ENCODE measurements at places on chromosomes 11 and 22.

GRCh38 chr11:65927904-65928397, 8.7 kb downstream of the DRAP1 start:
- DNase-seq: peak; percentile 50

DNA sequence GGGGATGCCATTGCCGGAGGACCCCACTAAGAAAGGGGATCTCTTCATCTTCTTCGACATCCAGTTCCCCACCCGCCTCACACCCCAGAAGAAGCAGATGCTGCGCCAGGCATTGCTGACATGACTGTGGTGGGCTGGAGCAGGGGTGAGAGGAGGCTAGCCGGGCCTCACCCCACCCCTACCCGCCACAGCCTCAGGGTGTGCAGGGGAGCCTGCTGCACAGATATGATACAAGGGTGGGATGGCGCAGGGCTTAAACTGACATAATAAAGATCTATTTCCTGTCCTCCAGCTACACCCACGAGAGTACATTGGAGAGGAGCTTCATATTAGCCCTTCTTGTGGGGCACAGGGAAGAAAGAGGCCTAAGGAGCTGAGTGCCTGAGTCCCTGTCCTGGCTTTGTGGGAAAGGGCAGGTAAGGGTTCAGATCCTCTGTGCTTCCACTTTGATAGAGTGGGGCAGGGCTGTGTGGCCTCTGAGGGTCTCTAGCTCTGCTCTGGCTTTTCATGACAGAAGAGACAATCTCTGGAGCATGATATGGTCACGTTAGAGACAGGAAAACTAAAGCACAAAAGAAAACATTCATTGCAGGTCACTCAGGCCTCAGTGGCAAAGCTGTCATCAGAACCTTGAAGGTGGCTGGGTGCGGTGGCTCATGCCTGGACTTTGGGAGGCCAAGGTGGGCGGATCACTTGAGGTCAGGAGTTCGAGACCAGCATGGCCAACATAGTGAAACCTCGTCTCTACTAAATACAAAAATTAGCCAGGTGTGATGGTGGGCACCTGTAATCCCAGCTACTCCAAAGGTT, 12.4 kb downstream of the UCP2 start:
- DNase-seq: no peak

DNA sequence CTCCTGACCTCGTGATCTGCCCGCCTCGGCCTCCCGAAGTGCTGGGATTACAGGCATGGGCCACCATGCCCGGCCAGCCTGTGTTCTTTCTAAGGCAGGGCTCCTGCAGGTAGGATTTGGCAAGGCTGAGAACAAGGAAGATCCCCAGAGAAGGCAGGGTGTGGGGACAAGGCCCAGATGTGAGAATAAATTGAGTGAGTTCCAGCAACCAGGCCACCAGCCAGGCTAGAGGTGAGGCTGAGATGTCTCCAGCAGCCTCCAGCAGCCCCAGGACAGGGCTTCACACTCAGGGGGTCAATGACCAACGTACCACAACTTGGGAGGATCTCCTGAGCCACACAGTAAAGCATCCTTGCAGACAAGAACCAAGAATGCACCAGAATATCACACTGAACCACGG, 75.1 kb downstream of the BUD13 start:
- DNase-seq: no peak

GRCh38 chr22:40007853-40008710, 13.3 kb downstream of the FAM83F start:
- no peak for DNase-seq

GRCh38 chr11:26948881-26949280, 45.0 kb upstream of the FIBIN start:
- no peak for DNase-seq

GRCh38 chr22:19063581-19064353, 58.4 kb downstream of the DGCR2 start:
- no peak for DNase-seq

DNA sequence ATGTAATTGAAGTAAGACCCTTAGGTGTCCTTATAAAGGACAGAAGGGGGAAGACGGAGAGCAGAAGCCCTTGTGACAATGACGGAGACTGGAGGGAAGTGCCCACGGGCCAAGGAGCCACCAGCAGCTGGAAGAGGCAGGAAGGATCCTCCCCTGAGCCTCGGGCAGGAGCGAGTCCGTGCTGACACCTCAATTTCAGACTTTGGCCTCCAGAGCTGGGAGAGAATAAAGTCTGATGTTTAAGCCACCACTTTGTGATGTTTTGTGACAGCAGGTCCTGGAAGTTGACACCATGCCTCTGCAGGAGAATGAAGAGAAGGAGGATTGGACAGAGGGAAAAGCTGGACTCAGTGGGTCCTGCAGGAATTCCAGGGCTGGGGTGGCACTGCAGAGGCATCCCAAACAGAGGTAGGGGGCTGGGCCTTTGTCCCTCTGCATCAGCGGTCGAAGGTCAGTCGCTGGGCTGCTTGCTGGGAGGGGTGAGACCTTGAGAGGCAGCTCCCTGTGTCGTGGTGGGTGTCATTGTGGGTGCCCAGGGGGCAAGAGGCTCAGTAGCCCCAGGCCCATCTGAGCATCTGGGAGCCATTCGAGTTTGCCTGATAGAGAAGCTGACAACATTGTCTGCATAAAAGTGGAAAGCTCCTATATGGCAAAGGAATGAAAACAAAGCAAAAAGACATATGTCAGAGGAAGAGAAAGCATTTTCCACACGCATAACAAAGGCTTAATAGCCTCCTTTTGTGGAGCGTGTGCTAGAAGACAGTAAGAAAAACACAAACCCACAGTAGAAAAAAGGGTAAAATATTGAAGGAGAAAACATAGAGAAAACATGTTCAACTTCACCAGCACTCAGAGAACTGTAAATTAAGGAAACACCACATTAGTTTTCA, 68.8 kb downstream of the RTL6 start:
- no peak for DNase-seq

DNA sequence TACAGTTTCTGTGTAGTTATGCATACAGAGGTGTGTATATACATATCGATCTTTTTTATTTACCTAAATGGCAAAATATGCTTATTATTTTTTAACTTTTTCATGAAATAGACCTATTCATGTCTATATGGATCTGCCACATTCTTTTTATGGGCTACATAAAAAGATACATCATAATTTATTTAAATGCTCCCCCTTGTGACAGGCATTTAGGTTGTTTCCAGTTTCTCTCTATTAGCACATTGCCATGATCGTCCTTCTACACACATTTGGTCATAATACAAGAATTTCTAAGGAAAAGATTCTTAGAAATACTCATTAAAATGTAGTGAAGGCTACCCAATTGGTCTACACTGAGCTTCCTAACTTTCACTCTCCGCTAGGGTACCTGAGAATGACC, 1067.4 kb downstream of the OPCML start:
- no peak for DNase-seq

- no peak for DNase-seq
Measured at GRCh38 chr11:21262992-21263391, 593.6 kb downstream of the NELL1 start.

- no peak for DNase-seq
Measured at GRCh38 chr11:12149672-12150225, 39.4 kb downstream of the MICAL2 start.

DNA sequence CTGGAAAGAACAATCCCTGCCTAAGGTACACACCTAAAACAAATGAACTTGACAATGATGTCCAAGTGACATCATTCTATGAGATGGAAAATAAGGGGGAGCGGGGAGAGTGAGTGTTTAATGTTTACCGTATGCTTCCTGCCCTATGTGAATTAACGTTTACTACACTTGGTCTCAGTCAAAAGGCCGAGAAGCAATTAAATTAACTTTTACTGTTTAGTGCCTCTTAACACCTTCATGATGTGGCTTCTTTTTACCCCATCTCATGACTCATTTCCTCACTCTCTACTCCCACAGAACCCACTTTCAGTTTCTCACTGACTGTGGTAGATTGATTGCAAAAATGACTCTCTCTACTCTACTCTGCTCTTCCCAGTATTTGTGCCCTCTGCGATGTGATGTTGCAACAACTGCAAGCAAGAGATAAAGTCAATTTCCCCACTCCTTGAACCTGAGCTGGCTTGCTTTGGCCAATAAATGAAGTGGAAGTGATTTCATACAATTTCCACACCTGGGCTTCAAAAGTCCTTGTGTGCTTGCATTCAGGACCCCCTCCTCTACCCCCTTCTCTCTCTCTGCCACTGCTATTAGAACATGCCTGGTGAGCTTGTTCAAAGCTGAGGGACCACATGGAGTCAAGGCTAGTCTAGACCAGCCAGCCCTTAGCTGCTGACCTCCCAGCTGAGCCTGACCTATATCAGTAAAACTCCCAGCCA, 11.6 kb upstream of the ALKBH3 start:
- peak; percentile 63 for DNase-seq

GRCh38 chr22:42800451-42801251, 56.4 kb downstream of the ARFGAP3 start:
- no peak for DNase-seq

- no peak for DNase-seq
Measured at GRCh38 chr11:13221722-13222121, 55.9 kb upstream of the BMAL1 start.

- DNase-seq: no peak
Measured at GRCh38 chr11:115317277-115318185, 186.7 kb downstream of the CADM1 start.

GRCh38 chr11:119666463-119667131, 62.4 kb downstream of the NECTIN1 start:
- DNase-seq: peak; percentile 93

GRCh38 chr11:69912161-69912910, 93.1 kb upstream of the FGF3 start:
- DNase-seq: no peak

- DNase-seq: peak; percentile 87
Measured at GRCh38 chr22:36562261-36562835, 33.4 kb upstream of the EIF3D start.

DNA sequence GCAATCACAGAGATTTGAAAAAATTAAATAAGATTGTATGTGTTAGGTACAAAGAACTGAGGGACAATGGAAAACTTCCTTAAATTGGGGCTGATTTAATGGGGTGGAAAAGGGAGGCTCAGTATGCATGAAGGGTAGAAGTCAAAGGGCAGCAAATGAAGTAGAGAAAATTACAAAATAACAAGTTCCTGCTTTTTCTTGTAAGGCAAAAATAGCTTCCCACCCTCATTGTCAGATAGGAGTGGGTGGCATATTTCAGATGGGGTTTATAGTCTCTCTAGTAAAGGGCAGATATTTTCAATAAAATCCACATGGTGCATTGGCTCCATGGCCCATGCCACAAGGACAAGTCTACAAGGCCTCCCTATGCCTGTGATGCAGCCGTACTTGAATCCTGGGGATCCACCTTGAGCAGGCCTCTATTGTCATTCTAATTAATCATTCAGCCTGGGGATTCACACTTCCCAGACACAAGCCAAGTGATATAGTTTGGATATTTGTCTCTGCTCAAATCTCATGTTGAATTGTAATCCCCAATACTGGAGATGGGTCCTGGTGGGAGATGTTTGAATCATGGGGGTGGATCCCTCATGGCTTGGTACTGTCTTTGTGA, 36.7 kb upstream of the SESN3 start:
- no peak for DNase-seq

DNA sequence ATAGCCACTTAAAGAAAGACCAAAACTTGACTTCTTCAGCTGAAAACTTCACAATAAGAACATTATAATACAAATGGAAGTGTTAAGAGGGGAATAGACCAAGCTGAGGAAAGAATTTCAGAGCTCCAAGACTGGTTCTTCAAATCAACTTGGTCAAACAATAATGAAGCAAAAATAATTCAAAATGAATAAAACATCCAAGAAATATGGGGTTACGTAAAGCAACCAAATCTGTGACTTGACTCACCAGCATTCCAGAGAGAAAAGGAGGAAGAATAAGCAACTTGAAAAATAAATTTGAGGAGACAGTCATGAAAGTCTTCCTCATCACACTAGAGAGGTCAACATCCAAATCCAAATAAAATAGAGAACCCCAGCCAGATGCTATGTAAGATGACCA, 31.4 kb downstream of the XKR3 start:
- DNase-seq: no peak

- DNase-seq: no peak
Measured at GRCh38 chr11:105811242-105811641, 201.4 kb downstream of the GRIA4 start.

DNA sequence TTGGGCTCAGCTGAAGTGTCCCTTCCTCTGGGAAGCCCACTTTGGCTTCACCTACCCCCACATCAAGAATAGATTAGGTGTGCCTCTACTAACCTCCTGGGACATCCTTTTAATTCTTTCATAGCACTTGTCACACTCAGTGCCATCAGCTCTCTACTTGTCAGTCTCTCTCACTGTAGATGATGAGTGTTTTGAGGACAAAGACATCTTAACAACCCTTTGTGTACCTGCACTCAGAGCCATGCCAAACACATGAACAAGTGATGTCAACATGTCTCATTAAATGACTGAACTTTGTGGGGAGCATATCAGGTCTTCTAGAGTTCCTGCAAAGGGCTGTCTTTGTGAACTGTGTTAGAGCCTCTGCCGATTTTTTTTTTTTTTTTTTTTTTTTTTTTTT, 87.0 kb upstream of the AMOTL1 start:
- DNase-seq: no peak

GRCh38 chr22:48185071-48186055, 1422.9 kb downstream of the TBC1D22A start:
- DNase-seq: no peak

- DNase-seq: peak; percentile 71
Measured at GRCh38 chr11:86672007-86672621, at the start of gene ME3. Gene ME3 (minus strand): TSS chr11:86672616.

- DNase-seq: peak; percentile 27
Measured at GRCh38 chr11:71917646-71918140, 10.7 kb downstream of the XNDC1N start.

Data from AG20443 (cell line).